8988T (cell line): ENCODE measurements at places on chromosomes 4 and X.

- no peak for DNase-seq
Measured at GRCh38 chr4:121140716-121141460, 23.2 kb downstream of the TNIP3 start.

DNA sequence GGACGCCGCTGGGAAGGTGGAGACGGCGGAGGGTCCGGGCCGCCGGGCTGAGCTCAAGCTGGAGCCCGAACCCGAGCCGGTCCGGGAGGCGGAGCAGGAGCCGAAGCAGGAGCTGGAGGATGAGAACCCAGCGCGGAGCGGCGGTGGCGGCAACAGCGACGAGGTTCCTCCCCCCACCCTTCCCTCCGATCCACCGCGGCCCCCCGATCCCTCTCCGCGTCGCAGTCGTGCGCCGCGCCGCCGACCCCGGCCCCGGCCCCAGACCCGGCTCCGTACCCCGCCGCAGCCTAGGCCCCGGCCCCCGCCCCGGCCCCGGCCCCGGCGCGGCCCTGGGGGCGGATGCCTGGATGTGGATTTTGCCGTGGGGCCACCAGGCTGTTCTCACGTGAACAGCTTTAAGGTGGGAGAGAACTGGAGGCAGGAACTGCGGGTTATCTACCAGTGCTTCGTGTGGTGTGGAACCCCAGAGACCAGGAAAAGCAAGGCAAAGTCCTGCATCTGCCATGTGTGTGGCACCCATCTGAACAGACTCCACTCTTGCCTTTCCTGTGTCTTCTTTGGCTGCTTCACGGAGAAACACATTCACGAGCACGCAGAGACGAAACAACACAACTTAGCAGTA lies 483 bp downstream of the USP27X start:
- no peak for DNase-seq

- DNase-seq, result no peak
Measured at GRCh38 chr4:122963216-122963615, 40.8 kb upstream of the NUDT6 start.

DNA sequence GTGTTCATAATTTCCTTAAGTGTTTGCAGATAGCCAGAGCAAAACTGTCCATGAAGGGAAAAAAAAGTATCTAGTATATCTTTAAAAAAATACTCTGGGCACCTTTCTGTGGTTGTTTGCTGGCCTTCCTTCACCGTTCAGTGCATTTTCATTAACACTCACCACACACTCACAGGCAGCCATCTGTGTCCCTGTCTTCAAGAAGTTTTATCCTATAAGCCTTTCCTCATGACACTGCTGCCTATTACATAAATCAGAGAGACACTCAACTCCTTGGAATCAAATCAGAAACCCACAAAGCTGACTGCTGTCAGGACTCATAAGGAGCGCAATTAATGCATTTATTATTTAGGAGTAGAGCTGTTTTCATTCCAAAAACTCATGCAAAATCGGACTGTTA lies 1720.2 kb downstream of the PCDH7 start:
- DNase-seq, result no peak

GRCh38 chrX:110383414-110383813 lies 24.8 kb downstream of the RTL9 start:
- no peak for DNase-seq

DNA sequence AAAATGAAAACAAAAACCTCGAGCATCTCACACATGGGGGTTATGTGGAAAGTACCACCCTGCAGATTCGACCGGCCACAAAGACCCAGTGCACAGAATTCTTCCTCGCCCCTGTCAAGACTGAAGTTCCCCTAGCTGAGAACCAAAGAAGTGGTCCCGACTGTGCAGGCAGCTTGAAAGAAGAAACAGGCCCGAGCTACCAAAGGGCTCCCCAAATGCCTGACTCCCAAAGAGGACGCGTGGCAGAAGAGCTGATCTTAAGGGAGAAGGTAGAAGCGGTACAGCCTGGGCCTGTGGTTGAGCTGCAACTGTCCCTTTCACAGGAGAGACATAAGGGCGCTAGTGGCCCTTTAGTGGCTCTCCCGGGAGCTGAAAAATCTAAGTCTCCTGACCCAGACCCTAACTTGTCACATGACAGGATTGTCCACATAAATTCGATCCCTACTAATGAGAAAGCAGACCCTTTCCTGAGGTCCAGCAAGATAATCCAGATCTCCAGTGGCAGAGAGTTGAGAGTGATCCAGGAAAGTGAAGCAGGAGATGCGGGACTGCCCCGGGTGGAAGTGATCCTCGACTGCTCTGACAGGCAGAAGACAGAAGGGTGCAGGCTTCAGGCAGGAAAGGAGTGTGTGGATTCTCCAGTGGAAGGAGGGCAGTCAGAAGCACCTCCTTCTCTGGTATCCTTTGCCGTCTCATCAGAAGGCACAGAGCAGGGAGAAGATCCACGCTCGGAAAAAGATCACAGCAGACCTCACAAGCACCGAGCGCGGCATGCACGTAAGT lies 108.8 kb upstream of the MYOZ2 start:
- DNase-seq, result no peak

GRCh38 chr4:137253949-137254348 lies 278.3 kb downstream of the PCDH18 start:
- DNase-seq, result no peak

DNA sequence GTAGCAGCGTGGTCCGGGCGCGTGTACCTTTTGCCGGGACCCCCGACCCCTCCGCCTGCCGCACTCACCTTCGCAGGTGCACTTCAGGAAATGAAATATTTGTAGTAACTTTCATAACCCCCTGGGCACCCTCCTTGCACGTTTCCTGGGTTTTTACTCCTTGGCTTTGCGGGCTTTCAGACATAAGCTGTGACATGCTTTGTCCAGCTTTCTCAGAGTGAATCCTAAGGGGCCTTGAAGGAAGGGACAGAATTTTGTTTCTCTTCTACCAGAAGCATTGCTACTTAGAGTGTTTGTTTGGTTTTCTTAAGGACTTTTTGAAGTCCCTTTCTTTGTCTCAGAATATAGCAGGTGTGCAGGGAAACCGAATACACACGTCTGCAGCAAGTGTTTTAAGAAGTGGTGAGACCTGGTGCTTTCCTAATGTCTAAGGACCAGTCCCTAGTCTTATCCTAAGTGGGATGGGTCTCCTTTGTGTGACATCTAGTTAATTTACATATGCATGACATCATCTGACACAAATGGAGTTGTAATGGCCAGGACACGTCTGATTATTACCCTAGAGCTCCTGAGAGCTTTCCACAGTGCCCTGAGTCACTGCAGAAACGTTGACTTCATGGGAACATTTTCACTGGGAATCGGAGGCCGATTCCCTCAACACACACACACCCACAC lies 1.3 kb downstream of the FAM149A start:
- no peak for DNase-seq

DNA sequence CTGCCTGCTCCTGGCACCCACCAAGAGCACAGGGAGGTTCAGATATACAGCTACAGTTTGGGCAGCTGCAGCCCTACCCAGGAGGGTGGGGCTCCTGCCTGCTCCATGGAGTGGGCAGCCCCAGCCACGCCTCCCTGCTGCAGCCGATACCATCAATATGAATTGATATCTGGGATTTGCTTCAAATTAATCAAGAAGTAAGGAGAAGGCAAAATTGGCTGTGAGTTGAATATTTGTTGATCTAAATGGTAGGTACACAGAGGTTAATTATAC lies 31.2 kb upstream of the ZNF280C start:
- DNase-seq, result no peak

DNA sequence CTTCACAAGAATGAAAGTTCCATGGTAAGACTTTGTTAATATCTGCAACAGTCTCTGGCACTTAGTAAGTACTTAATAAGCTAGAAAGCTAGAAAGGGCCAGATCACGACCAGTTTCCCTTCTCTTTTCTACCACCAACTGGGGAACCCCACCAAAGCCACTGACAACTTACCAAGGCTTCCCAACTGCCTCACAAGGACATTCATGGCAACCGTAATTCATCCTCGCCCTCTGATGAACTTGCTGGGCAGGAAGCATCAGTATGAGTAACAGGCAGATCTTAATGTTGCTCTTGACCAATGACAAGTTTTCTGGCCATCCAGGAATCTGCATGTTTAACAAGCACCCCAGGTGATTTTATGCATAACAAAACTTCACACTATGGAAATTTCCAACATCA lies 23.2 kb upstream of the ZCCHC13 start:
- DNase-seq, result no peak

DNA sequence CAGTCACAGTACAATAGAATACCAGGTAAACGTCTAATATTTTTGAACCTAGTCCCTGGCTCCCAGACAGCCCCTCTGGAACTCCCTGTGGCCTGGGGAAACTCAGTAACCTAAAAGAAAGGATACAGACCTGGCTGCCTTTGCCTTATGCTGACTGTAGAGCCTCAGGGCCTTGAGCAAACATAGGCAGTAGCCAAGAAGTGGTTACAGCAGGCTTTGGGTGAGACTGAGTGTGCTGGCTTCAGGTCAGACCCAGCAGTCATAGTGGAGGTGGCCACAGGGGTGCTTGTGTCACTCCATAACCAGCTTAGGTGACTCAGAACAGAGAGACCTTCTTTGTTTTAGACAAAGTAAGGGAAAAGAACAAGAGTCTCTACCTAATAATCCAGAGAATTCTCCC lies 141.8 kb upstream of the PRDX4 start:
- DNase-seq, result no peak

GRCh38 chrX:111262086-111262485 lies 8.2 kb downstream of the CAPN6 start:
- DNase-seq, result no peak

DNA sequence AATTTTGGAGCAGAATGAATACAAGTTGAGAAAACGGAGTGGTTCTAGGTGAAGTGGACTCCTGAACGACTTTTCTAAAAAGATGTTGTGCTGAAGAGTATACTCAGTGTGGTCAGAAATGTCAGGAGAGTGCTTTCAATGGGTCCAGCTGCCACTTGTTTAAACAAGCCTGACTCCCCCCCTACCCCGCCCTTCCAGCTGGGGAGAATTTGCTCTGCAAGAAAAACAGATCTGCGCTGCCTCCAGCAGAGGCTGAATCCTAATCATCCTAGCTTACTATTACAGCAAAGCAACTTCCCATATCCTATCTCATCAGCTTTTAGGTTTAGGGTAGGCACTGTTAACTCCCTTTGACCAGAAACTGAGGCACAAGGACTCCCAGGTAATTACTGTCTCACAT lies 1.9 kb downstream of the MAP3K15 start:
- peak; percentile 27 for DNase-seq

GRCh38 chr4:2587213-2587823 lies 50.9 kb downstream of the FAM193A start:
- DNase-seq, result no peak

- DNase-seq, result no peak
Measured at GRCh38 chrX:15472531-15472930, 20.6 kb downstream of the PIR start.

GRCh38 chrX:10597871-10598270 lies 22.5 kb downstream of the MID1 start:
- DNase-seq, result no peak

- DNase-seq, result no peak
Measured at GRCh38 chrX:68918202-68918601, 89.4 kb downstream of the EFNB1 start.

DNA sequence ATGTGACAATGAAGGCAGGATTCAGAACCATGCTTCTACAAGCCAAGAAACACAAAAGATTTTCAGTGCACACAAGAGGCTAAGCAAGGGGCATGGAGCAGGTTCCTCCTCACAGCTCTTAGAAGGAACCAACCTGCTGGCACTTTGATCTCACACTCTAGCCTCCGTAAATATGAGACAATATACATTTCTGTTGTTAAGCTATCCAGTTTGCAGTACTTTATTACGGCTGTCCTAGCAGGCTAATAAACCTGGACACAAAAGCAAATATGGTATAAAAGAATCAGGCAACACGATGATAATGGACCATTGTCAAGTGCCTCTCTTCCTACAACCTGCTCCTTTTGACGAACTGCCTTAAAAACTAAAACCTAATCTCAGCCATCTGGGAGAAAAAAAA lies 114.5 kb downstream of the ZAR1 start:
- DNase-seq, result no peak

GRCh38 chrX:2334237-2334636 lies 166.5 kb downstream of the DHRSX start:
- DNase-seq, result no peak

DNA sequence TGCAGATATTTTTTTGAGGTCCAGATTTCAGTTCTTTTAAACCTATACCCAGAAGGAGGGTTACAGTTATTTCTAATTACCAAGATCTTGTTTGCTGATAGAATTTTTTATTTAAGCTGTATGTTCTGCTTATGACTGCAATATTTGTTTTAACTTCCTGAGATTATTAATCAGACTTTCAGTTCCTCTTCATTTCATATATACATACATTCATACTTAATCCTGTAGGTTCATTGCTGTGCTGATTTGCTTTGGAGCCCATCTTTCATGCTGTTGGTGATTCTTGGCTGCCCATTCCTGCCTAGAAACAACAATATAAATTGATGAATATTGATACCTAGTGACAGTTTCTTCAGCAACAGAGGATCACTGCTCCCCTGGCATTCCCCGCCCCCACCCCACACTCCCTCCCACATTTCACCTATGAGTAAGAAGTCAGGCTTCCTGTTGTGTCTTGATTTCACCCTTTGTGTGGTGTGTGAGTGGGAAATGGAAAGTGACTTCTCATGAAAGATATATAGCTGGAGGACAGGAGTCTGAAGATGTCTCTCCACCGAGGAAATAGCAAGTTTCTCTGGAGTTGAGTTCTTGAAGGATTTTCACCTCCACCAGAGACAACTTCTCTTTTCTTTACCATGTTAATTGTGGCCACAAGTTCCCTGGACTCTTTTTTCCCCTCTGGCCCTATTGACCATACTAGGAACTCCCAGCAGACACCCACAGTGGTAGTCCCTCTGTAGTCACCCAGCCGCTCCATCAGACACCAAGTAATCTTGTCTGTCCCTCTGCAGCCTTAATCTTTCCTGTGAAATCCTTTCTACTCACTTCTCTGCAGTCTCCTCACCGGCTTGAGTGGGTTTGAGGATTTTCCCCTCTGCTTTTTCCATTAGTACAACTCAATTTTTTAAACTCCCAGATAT lies 118.4 kb downstream of the ASB9 start:
- no peak for DNase-seq

DNA sequence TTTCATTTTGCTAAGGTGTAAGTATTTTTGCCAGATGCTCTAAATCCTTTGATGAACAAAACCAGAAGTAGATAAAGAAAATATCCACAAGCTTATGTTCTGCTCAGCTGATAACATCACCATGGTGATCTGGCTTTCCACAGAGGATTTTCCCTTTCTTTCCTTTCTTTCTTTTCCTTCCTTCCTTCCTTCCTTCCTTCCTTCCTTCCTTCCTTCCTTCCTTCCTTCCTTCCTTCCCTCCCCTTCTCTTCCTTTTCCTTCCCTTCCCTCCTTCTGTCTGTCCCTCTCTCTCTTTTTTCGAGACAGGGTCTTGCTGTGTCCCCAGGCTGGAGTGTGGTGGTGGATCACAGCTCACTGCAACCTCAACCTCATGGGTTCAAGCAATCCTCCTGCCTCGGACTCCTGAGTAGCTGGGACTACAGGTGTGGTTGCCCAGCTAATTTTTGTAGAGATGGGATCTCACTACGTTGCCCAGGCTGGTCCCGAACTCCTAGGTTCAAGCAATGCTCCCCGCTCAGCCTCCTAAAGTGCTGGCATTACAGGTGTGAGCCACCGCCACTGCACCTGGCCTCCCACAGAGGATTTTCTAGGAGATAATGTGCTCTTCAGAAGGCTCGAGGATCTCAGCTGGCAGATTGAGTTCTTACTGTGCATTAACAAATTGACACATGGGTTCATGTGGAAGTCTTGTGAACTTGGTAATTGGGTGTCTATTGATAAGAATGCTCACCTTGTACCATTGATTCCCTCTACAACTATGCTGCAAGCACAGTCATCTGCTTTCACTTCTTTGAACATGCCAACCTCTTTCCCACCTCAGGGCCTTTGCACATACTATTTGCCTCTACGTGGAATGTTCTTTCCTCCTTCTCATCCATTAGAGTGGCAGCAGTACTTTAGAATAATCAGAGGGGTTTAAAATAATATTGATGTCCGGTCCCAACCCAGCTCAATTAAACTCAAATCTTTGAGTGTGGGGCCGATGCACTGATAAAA lies 1.4 kb upstream of the RHOH start:
- no peak for DNase-seq
